Activated naive CD8-positive, alpha-beta T cell treated with anti-CD3 and anti-CD28 coated beads, Interleukin-2, amount 10 ng/mL, durations not matched to agents 7 days and 5 days (primary cell): ENCODE measurements at places on chromosomes 4 and X. TPM values are rescaled to one million over a fixed set of nuclear protein-coding genes. Genes with fewer than 3 reads are reported as not detected.

DNA sequence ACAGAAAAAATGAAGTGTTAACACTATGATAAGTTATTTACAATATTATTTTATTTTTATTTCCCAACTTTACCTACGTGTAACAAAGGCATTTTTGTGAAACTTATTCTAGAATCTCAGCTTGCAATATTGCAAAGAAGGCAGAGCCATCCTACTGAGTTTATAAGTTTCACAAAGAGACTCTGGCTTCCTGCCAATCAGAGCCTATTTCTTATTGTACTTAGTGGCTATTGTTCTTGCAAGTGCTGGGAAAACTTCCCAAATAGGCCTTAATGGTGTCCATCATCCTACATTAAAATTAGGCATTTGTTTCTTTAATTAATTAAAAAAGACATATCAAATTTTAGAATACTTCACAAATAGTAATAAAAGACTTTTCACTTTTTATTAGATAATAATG, 233.2 kb downstream of the EPHA5 start:
- no peak for DNase-seq

GRCh38 chr4:87050596-87050995, 115.8 kb downstream of the AFF1 start:
- no peak for DNase-seq

GRCh38 chr4:1503583-1504471, 97.6 kb upstream of the NKX1-1 start:
- peak; percentile 21 for DNase-seq

FAM156A gene
- total RNA-seq: 23.3 TPM

GSTCD gene
- total RNA-seq: 11.2 TPM

DNA sequence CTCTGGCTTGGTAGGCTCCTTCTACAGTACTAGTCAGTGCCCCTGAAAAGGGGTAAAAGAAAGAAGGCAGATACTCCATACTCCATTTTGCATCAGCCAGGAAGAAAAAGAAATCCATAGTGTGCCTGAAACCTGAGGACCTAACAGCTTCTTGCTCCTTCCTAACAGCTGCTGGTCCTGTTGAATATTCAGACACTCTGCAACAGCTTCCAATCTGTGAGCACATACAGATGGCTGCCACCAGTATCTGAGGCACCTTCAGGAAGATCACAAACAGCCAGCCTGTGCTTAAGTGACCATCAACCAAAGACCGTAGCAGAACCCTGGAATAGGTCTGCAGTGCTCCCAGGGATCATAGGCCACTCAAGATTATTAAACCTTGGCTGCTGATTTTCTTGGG, 4.3 kb downstream of the GIMD1 start:
- DNase-seq: no peak
